ENCODE measurements at places on chromosomes 1 and 21.
A peak's percentile ranks its signal among the peaks of the same experiment; 100 is the strongest.

DNA sequence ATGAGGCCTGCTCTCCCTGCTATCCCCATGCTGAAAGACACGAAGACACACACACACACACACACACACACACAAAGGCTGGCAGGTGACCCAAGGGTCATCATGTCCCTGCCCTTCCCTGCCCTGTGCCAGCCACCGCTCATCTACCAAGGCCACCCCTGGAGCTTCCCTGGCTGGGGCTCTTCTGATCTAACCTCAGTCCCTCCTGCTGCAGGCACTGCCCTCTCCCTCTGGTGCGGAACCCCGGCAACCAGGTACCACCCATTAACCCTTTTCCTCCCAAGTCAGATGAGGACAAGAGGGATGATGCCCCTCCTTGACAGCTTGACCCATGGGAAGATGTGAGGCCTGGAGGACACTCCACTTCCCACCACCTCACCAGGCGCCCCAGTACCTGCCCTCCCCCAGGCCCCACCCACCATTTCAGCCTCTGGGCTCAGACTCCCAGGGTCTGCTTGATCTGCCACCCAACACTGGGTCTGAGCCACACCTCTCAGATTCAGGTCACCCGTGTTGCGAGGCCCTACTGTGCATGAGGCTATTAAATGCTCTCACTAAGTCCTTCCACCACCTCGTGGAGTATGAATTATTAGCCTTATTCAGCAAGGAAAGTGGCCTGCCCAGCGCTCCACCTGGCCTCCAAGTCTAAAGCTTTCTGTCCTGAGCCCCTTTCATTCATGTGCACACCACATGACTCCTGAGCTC lies 2.5 kb downstream of the SDC3 start:
- no peak for DNase-seq

DNA sequence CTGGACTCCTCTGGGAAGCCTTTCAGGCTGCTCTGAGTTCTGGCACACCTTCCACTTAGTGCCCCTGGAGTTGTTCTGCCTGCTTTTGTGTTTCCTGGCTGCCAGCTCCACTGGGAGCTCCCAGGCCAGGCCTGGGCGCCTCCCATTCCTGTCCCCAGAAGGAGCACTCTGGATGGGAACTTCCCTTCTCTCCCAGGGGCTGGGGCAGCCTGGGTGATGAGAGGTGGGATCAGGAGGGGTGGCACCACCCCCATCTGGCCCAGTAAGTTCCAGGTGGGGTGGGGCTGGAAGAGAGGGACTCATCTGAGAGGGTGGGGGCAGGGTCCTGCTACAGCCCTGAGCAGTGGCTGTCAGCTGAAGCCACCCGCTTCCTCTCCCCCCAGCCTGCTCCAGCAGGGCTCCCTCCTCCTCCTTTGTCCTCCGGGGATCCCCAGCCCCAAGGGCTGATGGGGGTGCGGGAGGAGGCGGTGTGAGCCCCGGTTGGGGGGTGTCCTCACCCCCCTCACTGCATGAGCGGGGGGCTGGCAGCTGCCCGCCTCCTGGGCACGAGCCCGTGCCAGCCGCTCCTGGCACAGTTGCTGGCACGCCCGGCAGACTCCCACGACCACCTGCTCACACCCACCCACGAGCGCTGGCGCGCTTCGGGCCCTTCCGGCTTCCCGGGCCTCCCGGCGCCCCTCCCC lies 4.7 kb downstream of the FOXO6 start:
- no peak for DNase-seq

DNA sequence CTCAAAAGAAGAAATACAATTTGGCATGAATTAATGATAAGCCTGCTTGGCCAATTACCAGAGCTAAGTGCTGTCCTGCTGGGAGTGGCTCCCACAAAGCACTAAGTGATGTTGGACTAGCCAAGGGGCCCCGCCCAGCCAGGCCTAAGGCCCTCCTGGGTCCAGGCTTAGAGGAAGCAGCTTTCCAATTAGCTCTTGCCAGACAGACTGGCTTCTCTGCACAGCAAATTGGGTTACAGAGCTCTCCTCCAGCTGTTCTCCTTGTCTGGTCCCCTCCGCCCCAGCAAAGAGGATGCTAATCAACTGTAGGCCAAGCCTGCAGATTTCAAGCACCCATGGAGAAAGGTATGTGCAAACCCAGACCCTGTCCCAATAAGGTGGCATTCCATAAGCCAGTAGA lies 151.9 kb downstream of the DMRTA2 start:
- no peak for DNase-seq

GRCh38 chr1:183304440-183305107 lies 113.6 kb downstream of the NMNAT2 start:
- no peak for DNase-seq

- no peak for DNase-seq
These were observed 355.7 kb upstream of the DUSP10 start for GRCh38 chr1:222097588-222097987.

DNA sequence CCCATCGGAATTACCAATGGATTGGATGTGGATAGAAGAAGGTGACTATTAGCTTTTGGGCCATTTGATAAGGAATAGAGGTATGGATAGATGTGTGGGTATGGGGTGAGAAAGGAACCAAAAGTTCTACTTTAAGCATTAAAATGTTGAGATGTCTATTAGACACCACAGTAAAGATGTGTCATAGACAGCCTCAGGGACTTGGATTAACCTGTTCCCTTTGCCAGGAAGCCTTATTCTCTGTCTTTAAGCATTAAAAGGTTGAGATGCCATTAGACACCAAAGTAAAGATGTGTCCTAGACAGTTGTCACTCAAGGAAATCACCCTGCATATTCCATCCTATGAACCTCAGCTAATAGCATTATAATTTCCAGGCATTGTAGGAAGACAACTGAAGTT lies 11.0 kb upstream of the DENND1B start:
- no peak for DNase-seq

DNA sequence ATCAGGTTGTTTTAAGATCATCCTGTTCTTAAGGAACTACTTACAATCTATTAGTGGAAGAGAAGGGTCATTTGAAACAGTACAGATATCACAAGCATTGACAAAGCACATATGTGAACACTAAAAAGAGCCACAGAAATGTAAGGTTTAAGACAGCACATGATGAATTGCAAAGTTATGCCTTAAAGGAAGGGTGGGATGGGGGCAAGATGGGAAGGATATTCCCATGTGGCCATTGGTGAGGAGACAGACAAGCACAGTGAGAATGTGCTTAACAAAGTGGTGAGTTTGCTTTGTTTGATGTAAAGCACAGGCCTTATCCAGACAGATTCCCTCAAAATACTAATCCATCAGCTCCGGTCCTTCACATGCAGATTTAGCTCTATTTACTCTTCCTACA lies 151.6 kb upstream of the IVNS1ABP start:
- DNase-seq = no peak

- DNase-seq = no peak
These were observed 318.8 kb upstream of the FAM78B start for GRCh38 chr1:166485620-166486019.

GRCh38 chr1:175870217-175870616 lies 126.8 kb upstream of the TNR start:
- DNase-seq = no peak

DNA sequence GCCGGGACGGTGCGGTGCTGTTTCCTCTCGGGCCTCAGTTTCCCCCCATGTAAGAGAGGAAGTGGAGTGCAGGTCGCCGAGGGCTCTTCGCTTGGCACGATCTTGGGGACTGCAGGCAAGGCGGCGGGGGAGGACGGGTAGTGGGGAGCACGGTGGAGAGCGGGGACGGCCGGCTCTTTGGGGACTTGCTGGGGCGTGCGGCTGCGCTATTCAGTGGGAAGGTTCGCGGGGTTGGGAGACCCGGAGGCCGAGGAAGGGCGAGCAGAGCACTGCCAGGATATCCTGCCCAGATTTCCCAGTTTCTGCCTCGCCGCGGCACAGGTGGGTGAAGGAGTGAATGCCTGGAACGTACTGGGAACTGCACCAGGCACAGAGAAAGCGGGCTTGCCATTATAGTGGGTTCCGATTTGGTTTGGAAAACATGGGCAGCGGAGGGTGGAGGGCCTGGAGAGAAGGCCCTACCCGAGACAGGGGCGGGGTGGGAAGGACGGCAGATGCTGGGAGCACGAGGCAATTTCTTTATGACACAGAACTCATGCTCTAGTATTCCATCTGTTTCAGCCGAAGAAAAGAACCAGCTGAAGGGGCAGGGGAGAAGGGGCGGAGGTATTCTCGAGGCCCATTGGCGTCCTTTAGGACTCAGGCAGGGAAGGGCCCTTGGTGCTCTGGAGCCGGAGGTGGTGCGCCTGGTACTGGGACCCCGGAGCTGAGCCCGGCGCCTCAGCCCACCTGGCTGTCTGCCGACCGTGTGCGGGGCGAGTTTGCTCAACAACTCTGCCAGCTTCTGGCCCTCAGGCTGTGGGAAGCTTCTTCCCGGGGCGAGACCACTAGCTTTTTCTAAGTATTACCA lies 960 bp downstream of the PCSK9 start:
- no peak for DNase-seq

- peak; percentile 6 for DNase-seq
These were observed 1.0 kb downstream of the C1orf115 start for GRCh38 chr1:220691053-220691684.

GRCh38 chr1:156711011-156711817 lies 5.8 kb upstream of the CRABP2 start:
- DNase-seq = peak; percentile 65

DNA sequence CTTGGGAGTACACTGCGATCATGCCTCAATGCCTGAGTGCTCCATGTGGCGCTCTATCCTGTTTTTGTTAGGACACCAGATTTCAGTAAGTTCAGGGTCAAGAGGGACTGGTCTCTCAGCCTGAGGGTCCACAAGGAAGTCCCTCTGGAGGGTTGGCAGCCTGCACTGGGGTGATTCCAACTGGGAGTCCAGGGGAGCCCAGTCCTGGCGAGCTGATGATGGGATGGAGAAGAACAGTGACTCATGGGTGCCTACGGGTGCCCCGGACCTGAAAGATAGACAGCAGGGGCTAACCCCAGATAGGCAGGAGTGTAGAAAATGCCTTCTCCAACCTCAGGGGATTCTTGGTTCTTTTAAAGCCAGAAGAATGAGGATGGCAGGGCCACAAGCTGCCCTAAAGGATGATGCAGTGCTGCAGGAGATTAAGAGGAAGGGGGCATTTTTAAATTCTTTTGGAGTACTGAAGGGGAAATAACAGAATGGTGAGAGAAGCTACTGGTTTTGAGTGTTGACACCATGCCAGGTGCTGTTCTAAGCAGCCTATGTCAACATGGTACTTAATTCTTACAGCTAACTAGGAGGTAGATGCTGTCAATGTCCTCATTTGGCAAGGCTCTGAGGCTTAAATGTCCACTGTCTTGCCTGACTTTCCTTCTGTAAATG lies 68.4 kb upstream of the TLR5 start:
- no peak for DNase-seq

DNA sequence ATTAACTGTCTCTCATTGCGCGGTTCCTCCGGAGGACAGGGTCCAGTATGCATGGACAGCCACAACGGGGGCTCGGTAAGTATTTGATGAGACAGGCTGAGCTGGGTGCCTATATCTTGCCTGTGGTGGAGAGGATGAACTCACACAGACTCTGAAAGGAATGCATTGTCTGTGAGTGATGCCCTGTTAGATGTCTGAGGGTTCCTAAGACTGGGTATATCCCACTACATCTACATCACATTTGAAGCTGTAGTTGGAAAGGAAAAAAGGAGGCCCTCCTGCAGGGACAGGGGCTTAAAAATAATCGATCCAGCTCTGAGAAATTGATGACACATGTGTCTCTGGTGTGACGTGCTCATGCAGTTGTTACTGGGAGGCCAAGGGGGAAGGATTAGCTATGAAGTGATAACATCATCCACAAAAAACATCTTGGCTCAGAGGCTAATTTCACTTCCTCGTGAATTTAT lies 1.9 kb downstream of the ADARB1 start:
- no peak for DNase-seq

GRCh38 chr1:201655910-201656309 lies 117.0 kb downstream of the NAV1 start:
- DNase-seq = peak; percentile 59

DNA sequence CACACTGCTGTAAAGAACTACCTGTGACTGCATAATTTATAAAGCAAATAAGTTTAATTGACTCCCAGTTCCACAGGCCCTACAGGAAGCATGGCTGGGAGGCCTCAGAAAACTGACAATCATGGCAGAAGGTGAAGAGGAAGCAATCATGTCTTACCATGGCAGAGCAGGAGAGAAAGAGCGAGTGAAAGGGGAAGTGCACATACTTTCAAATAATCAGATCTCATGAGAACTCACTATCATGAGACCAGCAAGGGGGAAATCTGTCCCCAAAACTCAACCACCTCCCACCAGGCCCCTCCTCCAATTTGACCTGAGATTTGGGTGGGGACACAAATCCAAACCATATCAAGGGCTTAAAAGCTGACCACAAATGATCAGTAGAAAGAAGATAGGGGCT lies 493.2 kb downstream of the PTPRC start:
- no peak for DNase-seq

GRCh38 chr1:180425952-180426351 lies 76.4 kb downstream of the ACBD6 start:
- DNase-seq = no peak

- DNase-seq = no peak
These were observed 16.3 kb upstream of the L1TD1 start for GRCh38 chr1:62178372-62178771.

GRCh38 chr1:174789399-174789798 lies 210.3 kb upstream of the CACYBP start:
- DNase-seq = peak; percentile 54

DNA sequence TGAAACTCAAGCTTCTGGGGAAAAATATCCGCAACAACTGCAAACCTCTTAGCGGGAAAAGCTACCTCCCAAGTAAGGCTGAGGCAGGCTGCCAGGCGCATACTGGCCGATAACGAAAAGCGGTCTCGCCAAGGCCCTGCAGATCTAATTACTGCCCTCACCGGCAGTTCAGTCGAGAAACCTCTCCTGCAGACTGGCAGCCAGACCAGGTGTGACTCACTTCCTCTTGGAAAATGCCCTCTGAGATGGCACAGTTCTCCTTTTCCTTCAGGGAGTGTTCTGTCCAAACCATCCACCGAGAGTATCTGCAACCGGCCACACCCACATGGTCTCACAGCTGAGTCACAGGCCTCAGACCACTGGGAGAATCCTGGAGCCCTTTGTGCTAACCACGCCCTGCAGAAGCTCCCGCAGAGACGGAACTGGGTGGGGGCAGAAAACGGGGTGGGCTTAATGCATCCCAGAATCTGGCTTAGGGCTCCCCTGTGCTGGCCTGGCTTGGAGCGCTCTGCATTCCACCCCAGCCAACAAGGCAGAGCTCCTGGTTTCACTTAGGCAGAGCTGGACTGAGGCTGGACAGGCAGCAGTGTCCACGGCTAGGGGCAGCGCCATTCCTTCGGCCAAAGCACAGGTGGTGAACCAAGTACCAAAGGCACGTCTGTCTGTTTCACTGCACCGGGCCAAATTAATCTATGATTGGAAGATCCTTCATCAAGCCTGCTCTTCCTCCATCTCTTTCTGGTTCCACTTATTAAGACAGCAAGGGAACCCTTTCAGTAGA lies 1.2 kb downstream of the S100A10 start:
- peak; percentile 94 for DNase-seq

- no peak for DNase-seq
These were observed 21.3 kb upstream of the TLCD4 start for GRCh38 chr1:95095833-95096217.

GRCh38 chr1:236150986-236151385 lies 8.6 kb downstream of the GPR137B start:
- no peak for DNase-seq
